EH (cell line): ENCODE measurements at places on chromosomes 1 and 21.

GRCh38 chr1:63787875-63788274, 14.1 kb downstream of the ROR1 start:
- no peak for DNase-seq

- DNase-seq = no peak
Measured at GRCh38 chr1:153976819-153977249, 640 bp downstream of the JTB start.

DNA sequence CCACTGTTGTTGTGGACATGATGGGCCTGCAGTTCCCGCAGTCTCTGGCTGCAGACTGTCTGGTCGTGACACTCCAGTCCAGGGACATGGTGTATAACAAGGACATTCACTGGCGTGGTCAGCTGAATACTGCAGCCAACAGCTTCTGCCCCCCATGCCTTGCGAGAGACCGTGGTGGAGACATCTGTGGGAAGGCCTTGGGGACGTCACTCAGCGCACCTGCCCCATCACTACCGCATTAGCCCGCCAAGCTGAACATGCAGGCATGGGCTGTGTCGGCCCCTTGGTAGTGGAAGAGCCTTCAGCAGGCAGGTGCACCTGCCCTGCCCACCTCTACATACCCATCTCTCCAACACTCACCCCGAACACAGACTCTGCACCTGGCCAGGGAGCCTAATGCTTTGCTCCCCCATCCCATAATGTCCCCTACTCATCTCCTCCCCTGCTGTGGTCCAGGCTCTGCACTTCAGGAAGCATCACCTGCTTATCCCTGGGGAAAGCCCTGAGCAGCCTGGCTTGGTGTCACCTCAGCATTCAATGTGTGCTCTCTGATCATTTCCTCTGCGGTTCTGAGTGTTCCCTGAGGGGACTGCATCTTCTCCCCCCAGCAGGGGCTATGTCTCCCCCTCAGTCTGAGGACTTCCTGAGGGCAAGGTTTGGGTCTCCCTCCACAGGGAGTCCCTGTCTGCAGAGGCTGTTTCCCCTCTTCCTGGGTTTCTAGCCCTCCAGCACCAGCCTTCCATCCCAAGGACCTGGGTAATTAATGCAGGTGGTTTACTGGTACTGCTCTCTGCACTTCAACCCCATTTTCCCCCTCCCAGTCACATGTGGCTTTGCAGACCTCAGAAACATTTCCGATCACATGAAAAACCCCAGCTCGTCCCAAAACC, 3.2 kb downstream of the PGLYRP4 start:
- no peak for DNase-seq

GRCh38 chr21:17550671-17551308, 37.9 kb downstream of the CXADR start:
- DNase-seq = no peak

GRCh38 chr1:25174730-25175612, 57.3 kb downstream of the SYF2 start:
- DNase-seq = no peak

- DNase-seq = peak; percentile 14
Measured at GRCh38 chr21:40164905-40165772, 297.9 kb downstream of the PCP4 start.

GRCh38 chr1:218207194-218207593, 77.9 kb upstream of the RRP15 start:
- DNase-seq = peak; percentile 49

GRCh38 chr21:35077975-35078374, 28.9 kb upstream of the RUNX1 start:
- no peak for DNase-seq

DNA sequence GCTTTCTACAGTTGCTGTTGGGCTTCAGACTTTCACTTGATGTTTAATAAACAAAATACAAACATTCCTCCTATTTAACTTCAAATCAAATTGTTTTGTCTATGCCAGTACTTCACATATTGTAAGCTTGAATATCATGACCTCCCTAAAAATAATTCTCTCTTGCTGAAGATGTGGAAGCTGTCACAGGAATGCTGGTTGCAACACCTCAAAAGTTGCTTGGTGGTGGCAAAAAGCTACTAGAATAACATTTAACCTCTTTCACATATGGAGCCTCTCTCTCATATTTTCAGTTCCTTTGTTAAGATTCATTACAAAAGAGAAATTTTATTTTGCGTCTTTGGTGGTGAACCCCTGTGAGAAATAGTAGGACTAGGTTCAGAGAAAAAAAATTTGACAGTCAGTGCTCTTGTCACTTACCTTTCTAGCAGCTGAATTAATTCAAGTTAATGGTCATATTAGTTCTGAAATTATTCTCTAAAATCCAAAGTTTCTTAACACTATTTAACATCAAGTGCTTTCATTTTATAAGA, 25.5 kb upstream of the F13B start:
- peak; percentile 9 for DNase-seq

DNA sequence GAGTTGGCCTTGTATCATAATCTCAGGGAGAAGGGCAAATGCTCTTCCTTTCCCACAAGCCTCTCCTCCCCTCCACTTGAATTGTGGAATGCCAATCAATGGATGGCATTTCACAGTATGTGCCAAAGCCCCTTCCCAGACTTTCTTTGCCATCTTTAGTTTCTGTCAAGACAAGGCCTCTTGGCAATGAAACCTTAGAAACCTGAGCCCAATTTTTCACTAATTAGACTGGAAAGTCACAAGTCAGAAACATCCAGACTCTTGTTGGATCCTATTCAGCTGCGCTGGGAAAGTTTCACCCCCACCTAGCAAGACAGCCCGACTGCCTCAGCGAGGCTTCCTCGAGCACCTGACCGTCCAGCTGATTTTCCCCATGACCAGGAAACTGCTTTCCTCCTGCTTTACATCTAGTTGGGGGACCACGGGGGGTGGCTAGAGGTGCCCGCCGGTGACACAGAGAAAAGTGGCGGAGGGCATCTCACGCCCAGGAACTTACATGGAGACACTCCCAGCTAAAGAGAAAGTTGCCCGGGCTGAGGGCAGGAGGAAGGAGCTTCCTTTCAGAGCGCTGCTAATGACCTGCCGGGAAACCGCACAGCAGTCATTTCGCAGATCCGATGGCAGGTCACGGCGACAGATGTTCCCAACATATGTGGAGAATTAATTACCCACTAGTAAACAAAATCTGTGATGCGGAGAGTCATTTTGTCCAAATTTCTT, 302.6 kb upstream of the RRP15 start:
- no peak for DNase-seq

DNA sequence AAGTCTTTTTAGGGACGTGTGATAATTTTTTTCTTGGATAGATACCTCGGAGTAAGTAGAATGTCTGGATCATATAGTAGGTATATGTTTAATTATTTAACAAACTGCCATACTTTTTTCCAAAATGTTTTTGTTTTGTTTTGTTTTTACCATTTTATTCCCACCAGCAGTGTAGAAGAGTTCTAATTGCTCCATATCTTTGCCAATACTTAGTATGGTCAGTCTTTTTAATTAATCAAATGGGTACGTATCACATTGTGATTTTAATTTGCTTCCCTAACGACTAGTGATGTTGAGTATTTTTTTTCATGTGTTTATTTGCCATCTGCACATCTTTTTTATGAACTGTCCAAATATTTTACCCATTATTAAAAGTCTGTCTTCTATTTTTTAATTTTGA, 23.6 kb upstream of the KCNJ6 start:
- no peak for DNase-seq

- no peak for DNase-seq
Measured at GRCh38 chr1:222632749-222633148, 14.9 kb downstream of the MIA3 start.

- no peak for DNase-seq
Measured at GRCh38 chr1:40309374-40310128, 7.5 kb downstream of the COL9A2 start.

DNA sequence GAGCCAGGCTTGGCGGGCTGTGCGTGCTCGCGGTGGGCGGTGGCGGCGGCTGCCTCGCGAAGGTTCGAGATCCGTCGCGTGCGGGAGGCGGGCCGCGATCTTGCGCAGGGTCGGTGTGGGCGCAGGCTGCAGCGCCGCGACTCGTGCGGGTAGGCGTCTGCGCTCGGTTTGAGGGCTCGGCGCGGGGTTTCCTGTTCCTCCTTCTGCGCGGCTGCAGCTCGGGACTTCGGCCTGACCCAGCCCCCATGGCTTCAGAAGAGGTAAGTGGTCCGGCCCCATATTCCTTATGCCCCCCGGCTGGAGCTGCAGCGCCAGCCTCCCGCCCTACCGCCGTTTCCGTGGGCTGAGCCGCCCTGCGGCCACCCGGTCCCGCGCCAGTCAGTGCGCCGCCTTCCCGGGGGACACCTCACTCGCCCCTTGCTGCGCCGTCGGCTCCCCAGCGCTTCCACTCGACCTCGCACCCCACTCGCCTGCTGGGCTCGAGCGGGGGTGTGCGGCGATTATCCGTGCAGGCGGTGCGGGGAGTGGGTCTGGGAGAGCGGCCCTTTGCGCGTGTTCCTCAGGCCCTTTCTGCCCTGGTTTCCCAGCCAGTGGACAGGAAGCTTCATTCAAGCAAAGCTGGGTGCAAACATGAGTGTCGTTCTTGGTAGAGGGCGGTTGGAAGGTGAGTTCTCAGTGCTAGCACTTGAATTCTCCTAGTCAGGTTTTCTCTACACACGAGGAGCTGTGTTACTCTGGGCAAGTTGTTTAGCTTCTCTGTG, at the start of gene CACYBP:
CACYBP (plus strand) TSS at position 12 of the 761 bp plus-strand sequence; CDS start at position 246, 234 bp downstream.
- DNase-seq = peak; percentile 50

DNA sequence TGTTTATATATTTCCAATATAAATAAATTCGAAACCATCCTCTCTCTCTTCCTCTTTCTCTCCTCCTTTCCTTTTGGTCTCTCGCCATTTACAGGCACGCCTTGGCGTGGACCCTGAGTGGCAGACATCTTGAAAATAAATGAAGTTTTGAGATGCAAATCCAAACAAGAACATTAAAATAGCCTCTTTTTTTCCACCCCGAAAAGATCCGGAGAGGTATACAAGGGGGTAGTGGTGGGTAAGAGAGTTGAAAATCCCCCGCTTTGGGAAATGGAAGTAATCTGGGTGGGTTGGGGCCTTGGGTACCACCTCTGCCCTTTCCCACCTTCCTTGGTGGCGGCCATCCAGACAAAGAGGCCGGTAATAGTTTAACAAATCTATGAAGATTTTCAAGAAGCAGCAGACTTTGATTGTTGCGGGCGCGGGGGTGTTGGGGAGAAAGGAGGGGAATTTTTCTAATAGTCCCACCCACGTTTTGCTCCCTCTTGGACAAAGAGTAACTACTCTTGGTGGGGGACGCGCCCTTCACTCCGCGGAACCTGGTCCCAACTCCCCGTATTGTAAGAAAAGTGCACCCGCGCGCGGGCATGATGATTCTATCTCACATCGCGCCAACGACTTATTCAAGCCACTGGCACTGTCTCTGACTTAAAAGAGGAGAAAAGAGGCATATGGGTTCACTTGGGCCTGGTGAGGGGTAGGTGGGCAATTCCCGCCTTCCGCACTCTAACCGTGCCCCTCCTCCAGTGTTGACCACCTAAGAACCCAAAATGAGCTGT, 4.0 kb upstream of the FOXD3 start:
- no peak for DNase-seq

GRCh38 chr1:70948396-70949017, 99.1 kb downstream of the PTGER3 start:
- DNase-seq = no peak

GRCh38 chr1:216124192-216124781, 299.0 kb downstream of the USH2A start:
- no peak for DNase-seq

GRCh38 chr1:3657096-3657475, 4.8 kb downstream of the TP73 start:
- no peak for DNase-seq

GRCh38 chr1:177609953-177610352, 359.9 kb downstream of the SEC16B start:
- no peak for DNase-seq

GRCh38 chr1:2786329-2787162, 14.9 kb downstream of the TTC34 start:
- DNase-seq = no peak

DNA sequence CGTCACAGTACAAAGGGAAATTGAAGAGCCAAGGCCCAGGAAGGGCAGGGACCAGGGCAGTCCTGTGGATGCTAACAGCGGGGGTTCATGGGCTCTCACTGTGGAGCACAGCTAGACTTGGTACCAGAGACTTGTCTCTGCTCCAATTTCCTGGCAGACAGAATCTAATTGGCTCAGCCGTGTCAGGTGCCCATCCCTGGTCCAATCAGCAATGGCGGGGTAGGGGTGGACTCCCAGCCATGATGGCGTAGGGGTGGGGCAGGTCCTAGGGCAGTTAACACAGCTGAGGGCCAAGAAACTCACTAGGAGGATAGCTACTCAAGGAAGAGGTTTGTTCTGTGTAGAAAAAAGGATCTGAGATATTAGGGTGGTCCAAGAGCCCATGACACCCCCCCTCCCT, 39.9 kb upstream of the TENT5B start:
- DNase-seq = no peak

- DNase-seq = no peak
Measured at GRCh38 chr1:3883194-3883925, 16.7 kb downstream of the C1orf174 start.

- no peak for DNase-seq
Measured at GRCh38 chr1:228956864-228957263, 221.6 kb downstream of the RHOU start.

DNA sequence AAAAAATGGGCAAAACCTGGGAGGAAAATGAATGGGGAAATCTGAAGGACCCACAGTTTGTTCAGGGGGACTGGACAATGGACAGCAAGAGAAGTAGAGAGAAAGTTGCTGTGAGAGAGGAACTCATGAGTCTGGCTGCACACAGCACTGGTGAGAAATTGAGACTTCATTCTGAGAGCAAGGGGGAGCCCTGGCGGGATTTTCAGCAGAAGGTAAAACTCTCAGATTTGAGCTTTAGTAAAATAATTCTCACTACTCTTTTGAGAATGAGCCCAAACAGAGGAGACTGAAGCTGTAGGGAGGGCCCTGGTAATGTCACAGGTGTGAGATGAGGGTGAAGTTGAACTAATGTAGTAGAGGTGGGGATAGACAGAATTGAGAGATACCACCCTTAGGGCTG, 438.6 kb downstream of the OMA1 start:
- DNase-seq = no peak

DNA sequence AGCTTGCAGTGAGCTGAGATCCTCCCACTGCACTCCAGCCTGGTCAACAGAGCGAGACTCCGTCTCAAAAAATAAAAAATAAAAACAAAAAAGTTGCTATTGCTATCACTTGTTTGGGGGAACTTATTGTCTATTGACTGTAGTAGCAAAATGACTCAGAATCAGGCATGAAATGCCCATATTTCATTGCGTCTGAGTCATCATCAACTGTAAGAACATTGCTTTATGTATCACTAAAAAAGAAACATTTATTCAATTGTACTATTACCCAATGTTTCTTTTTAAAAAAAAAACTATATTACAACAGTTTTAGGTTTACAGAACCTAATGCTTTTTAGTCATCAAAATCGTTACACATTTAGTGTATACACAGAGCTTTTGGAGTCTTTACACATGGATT, 91.0 kb upstream of the FMN2 start:
- DNase-seq = peak; percentile 68
